K562 (cell line): ENCODE measurements at places on chromosomes 1 and 21. TPM values are rescaled to one million over a fixed set of nuclear protein-coding genes. Genes with fewer than 3 reads are reported as not detected.

The PROX1 gene
- not detected in 2 replicates for polyA plus RNA-seq

The SMIM1 gene
- polyA plus RNA-seq, result 60.6 and 93.3 TPM in 2 replicates

DNA sequence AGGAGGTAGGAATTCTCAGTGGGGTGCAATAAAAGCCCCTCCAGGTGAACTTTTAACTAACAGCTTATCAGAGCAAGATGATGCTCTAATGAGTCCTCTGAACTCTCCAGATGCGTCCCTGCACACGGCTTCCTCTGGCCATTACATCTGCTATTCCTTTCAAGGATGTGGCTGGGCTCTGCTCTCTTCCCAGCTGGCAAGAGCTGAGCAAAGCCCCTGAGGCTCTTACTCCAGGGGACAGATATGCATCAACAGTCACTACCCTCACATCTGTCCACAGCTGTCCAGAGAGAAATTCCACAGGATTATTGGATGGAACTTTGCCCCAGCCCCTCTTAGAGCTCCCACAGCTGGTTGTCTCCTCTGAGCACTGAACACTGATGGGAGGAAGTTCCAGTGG lies 267.8 kb downstream of the C1orf94 start:
- no peak for DNase-seq

- DNase-seq, result peak; percentile 34
Measured at GRCh38 chr1:164617377-164618201, 58.6 kb downstream of the PBX1 start.

- no peak for DNase-seq
Measured at GRCh38 chr1:209675565-209676154, 448 bp downstream of the G0S2 start.

DNA sequence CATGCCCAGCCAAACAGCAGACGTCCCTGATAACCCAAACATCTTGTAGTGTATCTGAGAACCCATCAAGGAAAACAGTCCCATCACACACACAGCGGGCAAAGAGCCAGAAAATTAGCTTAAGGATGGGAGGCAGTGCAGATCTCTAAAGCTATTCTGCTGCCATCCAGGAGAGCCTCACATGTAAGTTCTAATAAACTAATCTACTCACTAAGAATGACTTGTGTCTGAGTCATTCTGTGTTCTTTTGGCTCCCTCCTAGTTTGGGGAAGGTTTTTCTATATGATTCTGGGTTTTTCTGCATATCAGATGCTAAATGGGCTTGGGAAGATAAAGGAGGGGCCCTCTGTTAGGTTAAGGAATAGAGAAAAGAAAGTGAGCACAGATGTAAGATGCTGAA lies 162.8 kb downstream of the HUNK start:
- no peak for DNase-seq
